ENCODE measurements at places on chromosomes 1 and 21.

- DNase-seq = no peak
Observed at GRCh38 chr1:115160728-115161127, 71.4 kb upstream of the TSPAN2 start.

DNA sequence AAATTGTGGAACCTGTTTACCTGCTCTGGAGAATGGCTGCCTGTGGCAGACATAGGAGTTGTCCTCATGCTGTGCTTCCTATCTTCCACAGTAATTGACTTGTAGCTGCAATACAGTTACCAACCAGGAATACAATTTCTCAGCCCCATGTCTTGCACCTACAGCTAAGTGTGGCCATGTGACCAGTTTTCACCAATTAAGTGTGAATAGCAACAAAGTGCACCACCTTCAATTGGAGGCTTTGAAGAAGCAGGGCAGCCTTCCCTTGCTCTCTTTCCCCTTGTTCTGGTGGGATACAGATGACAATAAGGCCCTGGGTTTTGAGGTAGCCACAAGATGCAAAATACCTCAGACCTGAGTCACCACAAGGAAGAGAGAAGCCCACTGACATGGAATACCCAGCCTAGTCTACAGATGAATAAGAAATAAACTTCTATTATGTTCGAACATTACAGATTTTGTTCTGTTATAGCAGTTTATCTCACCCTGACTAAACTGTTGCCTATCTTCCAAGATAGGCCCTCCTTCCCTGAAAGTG lies 70.2 kb upstream of the S1PR1 start:
- no peak for DNase-seq

GRCh38 chr1:242225767-242226573 lies 227.1 kb upstream of the MAP1LC3C start:
- DNase-seq = no peak

DNA sequence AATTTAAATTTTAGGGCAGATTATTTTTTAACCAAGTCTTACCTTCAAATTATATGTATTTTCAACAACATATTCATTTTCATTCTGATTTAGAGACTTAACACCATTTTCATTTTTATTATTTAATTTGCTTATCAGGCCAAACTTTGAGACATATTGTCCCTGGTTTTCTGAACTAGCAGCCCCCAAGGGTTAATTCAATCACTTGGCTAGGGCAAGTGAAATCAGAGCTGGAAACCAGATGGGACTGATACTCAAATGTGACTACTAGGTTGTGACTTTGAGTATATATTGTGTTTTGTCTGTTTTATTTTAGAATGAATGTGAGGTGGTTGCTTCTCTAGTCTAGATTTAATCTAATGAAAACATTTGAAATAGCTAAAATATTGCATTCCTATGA lies 198.9 kb upstream of the PTGFR start:
- no peak for DNase-seq

GRCh38 chr21:42703136-42703908 lies 49.9 kb downstream of the PDE9A start:
- DNase-seq = no peak

- DNase-seq = no peak
Observed at GRCh38 chr1:179337288-179337687, 28.5 kb upstream of the AXDND1 start.
